ENCODE measurements at places on chromosomes 3 and 15.
A peak's percentile ranks its signal among the peaks of the same experiment; 100 is the strongest.

DNA sequence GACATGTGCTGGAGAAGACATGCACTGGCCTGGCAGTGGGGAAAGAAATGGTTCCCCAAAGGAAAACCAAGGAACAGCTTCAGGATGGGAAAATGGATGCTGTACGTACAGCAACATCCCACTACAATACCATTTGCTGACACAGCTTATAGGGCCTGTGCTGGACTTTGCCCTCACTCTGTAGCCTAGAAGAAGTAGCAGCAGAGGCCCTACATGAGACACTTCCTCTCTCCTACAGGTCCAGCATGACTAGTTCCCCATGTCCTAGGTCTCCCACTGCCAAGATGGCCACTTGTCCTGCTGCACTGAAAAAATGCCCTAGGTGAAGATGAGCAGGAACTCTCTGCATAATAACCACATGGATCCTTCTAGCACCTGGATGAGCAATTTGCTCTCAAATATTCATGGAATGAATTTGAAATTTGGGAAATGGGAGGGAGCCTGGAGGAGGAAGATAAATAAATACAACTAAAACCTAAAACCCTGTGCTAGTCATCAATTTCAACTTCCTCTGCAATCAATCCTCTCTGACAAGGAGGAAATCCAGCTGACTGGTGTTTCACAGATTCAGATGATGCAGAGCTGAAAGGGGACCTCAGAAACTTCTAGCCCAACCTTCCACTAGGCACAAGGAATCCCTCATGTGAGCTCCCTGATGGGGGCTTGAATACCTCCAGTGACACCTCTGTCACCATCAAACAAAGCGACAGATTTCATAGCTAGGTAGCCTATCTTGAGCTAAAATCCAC lies 514.3 kb upstream of the PPP2R3A start:
- DNase-seq: no peak

DNA sequence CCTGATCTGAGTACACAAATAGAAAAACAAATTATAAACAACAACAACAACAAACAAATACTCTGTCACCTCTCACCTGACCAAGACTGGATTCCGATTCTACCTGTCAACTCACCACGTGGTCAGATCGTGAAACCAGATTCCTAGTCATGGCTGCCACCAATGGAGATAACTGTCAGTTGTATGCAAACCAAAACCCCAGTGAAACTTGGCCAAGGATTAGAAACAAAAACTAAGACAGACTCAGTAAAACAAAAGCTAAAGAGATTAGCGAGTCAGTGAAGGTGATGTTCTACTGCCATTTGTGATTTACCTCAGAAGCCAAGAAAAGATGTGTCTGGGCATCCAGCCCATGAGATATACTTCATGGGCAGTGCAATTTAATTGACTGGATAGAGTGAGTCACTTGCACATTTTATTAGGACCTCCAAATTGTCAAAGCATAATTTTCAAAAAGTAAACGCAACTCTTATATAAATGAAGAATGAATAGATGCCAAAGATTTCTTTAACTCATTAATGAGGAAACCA lies 31.1 kb downstream of the PHLDB2 start:
- DNase-seq: no peak

GRCh38 chr15:57604507-57604906 lies 12.8 kb downstream of the MYZAP start:
- DNase-seq: no peak

DNA sequence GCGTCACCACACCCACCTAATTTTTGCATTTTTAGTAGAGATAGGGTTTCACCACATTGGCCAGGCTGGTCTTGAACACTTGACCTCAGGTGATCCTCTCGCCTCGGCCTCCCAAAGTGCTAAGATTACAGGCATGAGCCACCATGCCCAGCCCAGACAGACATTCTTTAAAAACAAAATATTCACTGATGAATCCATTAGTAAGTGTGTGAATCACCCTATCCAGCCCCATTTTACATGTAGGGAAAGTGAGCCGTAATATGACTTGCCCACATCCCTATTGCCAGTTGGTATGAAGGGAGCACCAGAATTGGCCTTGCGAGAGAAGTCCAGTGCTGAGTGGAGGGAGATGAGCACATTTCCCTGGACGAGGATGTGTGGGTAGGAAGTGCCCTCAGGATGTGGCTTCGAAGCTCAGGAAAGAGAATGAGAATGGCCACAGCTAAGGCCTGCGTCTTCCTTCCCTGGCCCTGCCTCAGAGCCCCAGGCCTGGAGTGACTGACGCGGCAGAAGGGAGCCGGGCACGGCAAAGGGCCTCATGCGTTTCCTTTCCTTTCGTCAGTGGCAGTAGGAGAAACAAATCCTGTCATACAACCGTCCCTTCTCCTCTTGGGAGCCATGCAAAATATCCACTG lies 28.3 kb upstream of the ETV5 start:
- DNase-seq: no peak

- DNase-seq: no peak
These were observed 16.5 kb downstream of the LMCD1 start for GRCh38 chr3:8518138-8518537.

- peak; percentile 69 for DNase-seq
These were observed 32.2 kb upstream of the ACP3 start for GRCh38 chr3:132284781-132285619.

- DNase-seq: no peak
These were observed 17.2 kb upstream of the DET1 start for GRCh38 chr15:88563638-88564037.

GRCh38 chr3:77648214-77648613 lies 608.3 kb downstream of the ROBO2 start:
- no peak for DNase-seq

DNA sequence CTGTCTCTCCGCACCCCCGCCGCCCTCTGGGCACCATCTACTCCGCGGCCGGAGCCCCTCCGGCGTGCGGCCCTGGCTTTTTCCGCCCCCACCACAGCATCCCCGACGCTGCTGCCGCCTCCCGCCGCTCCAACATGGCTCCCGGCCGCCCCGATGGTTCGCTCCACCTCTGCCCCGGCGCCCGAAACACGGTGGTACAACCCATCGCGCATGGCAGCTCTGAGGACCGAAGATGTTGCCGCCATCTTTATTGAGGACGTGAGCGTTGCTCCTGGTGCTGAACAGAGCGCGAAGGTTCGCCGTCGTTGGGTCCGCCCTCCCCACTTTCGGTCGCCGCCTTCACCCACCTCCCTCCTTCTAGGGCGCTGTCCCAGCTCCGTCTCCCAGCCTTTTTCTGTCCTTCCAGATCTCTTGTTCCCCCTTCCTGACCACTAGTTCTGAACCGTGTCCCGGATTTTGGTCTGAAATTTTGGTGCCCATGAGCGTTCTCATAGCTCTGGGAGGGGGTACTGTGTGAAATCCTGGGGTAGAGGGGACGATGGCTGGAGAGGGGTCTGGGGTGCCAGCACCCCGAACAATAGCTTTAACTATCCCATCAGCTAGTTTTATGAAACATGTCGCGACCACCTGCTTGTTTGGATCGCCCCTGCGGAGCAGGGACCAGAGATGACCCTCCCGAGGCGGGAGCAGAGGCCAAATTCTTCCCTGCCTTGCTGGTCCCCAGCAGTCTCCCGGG lies at the start of gene CELSR3:
CELSR3 (minus strand) TSS at position 134 of the 736 bp plus-strand sequence. CDS start 252 bp downstream, outside the sequence.
- DNase-seq: peak; percentile 84

DNA sequence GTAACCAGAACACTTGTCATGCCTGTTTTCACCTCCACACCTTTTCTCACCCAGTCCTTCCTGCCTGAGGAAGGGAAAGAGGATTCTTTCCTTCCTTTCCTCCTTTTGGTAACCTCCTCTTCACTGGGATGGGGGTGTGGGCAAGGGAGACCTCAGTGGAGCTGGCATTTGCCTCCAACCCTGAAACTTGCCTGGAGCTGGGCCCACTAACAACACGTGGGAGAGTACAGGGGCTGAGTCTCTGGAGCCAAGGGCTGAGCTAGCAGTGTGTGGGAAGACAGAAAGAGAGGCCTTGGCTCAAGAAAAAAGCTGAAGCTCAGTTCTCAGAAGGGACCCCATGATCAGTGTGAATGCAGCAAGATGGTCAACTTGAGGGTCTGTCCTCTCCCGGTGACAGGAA lies 86.6 kb upstream of the SLC6A11 start:
- no peak for DNase-seq

DNA sequence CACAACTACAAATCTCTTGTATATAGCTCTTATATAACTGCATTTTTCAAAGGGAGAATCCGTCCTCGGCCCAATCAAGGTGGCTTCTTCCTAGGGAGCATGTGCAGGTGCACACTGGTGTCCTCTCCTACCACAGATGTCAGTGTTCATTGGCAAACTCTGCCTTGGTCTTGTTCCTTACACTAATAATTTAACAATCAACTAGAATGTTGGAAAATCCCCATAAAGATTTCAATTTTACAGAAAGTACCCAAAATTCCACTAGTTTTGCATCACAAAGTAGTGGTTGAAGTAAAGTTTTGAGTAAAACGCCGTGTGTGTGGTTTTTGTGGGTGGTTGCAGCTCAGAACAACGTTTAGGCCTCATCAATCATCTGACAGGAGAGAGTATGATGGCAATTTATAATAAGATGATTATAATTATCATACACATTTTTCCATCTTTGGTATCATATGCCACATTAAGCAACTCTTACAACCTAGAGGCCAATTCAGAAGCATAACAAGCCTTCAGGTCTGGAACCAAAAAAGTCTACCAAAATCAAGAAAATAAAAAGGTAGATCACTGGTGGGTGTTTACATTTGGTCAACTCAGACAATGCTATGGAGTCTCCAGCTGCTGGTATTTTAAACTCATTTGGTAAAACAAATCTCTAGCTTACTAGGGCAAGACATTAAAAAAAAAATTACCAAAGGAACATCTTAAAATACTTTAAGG lies 128.9 kb upstream of the BHLHE40 start:
- no peak for DNase-seq

DNA sequence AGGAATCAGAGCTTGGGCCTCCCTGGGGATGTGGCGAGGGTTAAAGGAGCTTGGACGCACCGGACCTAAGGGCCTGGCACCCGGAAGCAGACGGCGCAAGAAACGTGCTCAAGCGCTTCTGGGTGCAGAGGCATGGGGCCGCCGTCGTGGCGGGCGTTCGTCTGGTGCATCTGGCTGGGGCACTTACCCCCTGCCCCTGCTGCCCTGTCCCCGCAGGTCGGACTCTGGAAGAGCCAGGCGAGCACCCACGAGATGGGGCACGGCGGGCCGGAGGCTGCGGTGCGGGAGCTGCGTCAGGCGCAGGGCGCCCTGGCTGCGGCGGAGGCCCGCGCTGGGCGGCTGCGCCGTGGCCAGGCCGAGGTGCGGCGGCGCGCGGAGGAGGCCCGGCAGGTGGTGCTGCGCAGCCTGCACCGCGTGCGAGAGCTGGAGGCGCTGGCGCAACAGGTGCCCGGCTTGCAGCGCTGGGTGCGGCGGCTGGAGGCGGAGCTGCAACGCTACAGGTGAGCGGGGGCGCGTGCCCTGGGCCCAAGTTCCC lies 2.5 kb downstream of the EFCC1 start:
- no peak for DNase-seq

DNA sequence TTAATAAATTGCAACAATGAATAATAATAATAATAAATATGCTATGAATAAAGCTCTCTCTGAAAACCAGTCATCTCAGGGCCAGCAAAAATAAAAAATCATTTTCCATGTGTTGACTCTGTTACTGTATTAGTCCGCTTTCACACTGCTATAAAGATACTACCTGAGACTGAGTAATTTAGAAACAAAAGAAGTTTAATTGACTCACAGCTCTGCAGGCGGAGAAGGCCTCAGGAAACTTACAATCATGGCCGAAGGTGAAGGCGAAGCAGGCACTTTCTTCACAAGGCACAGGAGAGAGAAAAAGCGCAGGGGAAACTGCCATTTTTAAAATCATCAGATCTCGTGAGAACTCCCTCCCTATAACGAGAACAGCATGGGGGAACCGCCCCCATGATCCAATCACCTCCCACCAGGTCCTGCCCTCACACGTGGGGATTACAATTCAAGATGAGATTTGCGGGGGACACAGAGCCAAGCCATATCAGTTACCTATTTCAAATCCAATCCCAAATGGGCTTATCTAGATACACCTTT lies 224.1 kb downstream of the IGSF11 start:
- no peak for DNase-seq

GRCh38 chr3:68958932-68959331 lies 26.6 kb upstream of the TAFA4 start:
- no peak for DNase-seq

GRCh38 chr3:133329626-133330025 lies 70.2 kb upstream of the BFSP2 start:
- DNase-seq: no peak

DNA sequence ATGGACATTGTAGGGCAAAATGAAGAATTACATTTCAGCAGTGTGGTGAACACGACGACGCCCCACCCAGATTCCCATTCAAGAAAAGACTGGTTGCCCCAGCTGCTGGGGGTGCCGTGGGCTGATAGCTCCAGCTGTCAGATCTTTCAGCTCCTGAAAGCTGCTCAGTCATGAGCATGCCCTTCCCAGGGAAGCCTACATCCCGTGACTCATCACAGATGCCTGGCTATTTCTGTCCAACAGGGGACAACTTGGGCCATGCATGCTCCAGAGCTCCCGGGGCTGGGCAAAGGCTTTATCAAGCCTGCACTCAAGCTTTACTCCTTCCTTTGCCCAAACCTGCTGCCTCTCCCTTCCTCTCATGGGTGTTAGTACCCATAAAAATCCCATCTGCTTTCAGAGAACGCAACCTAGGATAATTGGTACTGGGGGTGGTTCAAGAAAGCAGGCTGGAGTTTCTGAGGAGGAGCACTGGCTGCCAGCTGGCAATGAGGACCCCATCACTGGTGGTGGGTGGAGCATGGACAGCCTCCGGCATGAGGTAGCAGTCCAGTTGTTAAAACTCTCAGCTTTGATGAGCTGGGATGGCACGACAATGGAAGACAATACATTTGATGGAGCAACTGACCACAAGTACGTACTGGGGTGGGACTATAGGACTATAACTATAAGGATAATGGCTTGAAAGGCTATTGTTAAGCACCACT lies 16.4 kb upstream of the ST8SIA2 start:
- no peak for DNase-seq

GRCh38 chr3:184380627-184381260 lies 890 bp downstream of the CHRD start:
- DNase-seq: no peak

DNA sequence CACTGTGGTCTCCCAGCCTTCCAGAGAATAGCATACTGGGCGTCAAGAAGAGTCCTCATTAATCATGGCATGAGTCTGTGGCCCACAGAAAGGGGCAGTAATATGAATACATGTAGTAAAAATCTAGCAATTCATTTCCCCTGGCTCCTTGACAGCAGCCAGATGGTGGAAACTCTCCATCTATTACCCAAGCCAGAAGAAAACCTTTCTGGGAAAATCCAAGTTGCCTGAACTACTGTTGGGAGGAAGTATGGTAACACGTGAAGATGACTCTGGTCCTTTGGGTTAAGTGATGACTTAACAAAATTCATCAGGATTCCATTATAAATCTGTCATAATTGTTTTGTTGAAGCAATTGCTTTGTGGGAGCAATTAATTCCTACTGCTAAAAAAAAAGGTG lies 530.5 kb downstream of the FHIT start:
- DNase-seq: no peak

DNA sequence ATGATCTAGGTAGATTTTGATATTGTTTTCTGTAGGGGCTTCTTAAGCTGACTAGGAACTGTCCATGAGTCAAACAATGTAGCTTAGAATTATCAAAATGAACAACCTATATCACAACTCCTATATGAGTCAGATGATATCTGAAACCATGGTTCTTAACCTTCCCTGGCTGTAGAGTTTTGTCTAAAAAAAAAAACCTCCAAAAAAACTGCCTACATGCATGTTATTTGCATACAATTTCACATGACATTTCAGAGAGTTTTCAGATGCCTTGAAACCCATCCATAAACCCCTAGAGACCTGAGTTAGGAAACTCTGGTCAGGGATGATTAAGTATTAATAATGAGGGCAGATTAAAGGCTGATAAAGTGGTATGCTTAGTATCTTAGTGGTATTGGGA lies 157.0 kb downstream of the CHST2 start:
- no peak for DNase-seq

- no peak for DNase-seq
These were observed 857.3 kb downstream of the FHIT start for GRCh38 chr3:60393946-60394345.
